ENCODE measurements at places on chromosomes 3 and 15.

DNA sequence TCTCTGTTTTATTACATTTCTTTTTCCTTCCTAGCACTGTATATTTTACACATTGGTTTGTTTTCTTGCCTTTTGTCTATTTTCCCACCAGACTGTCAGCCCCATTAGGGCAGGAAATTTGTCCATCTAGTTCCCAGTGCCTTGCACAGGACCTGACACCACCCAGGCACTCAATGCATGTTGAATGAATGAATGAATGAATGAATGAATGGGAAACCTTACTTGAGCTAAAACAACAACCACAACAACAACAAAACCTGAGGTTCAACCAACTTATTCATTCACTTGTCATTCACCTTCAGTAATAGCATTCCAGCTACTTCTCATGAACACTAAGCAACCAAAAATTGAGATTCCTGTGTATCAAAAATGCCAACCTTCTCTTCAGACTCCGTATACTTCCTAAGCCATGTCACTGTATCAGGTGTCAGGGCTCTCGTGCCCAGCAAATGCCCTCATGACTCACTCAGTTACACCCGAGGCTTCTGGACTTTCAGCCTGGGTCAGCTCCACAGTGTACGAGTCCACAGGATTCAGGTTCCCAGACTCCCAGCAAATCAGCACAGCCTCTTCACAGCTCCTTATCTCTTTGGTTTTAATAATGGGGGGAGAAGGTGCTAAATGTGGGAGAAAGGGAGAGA lies 37.3 kb downstream of the FSD2 start:
- DNase-seq = no peak

DNA sequence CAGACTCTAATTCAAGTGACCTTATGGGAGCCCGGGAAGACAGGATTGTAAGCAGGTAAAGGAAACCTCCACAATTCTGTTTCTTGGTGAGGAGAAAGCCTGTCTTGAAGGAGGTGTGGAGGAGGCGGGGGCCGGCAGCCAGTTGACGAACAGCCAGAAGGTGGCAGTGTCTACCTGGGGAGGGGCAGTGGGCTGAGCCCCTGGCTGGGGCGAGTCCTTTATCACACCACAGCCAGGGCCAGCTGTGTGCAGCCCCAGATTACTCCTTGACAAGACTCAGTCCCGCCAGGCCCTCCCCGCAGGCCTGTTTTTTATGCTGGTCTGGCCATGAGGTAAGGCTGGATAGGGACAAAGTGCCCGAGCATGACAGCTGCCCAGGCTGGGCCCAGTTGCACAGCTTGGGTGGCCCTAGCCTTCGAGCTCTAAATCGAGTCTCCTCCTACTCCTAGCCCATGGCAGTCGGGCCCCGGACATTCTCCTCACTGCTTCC lies 40.9 kb upstream of the IDH2 start:
- peak; percentile 7 for DNase-seq

- no peak for DNase-seq
These were observed 19.7 kb downstream of the FOXP1 start for GRCh38 chr3:71563827-71564226.

DNA sequence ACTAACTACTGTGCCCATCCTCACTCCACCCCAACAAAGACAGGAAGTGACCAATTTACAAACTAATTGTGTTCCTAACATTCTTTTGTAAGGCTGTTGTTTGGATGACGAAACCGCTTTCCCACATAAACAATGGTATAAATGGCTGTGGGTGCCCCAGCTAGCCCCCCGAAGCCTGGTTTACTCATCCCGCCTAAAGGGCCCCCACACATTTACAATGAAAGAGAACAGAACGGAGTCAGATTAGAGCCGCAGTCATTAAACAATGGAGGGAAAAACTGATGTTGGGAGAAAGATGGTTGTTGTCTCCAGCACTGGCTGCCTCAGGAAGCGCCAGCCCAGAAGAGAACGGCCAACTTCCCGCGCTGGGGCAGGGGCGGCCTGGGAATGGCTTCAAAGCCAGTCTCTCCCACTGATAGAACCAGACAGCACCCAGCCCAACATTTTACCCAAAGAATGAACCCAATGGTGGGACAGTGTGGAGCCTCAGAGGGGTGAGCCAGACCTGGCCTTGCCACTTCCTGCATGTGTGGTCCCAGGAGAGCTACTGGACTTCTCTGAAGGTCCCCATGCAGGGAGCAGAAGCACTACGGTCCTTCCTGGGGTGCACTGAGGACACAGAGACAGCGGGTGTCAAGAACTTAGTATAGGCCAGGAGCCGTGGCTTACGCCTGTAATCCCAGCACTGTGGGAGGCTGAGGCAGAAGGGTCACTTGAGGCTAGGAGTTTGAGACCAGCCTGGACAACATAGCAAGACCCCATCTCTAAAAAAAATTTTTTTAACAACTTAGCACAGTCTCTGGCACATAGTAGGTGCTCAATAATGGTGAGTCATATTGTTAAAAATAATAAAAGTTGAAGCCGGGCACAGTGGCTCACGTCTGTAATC lies 75.8 kb upstream of the GATA2 start:
- DNase-seq = no peak

DNA sequence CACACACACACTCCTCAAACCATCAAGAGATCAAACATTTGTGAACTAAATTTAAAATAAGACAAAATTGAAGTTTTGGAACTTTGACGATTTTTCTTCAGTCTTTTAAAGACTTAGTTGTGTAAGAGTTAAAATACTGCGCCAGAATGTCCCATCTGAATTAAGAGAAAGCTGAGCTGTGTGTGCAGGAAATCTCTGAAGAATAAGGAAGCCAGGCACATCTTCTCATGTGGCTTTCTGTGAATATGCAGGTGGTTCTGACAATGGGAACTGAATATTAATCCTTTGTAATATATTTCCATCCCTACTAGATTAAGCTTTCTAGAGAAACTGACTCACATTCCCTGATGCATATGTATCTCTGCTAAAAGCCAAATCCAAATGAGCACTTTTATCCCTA lies 60.1 kb upstream of the ICE2 start:
- DNase-seq = no peak

GRCh38 chr3:19348941-19349564 lies 200.7 kb downstream of the KCNH8 start:
- no peak for DNase-seq

DNA sequence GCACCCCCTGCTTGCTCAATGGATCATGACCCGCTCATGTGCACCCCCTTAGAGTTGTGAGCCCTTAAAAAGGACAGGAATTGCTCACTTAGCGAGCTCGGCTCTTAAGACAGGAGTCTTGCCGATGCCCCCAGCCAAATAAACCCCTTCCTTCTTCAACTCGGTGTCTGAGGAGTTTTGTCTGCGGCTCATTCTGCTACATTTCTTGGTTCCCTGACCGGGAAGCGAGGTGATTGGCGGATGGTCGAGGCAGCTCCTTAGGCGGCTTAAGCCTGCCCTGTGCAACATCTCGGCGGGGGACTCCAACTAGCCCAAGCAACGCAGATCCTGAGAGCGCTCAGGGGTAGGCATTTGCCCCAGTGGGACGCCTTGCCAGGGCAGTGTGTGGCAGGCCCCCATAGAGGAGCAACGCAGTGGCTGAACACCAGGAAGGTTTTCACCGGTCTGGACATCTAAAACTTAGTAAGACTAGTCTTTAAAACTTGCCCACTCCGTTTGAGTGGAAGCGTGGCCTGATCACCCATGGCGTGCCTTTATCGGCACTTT lies 9.5 kb downstream of the SLCO2A1 start:
- DNase-seq = no peak

Data from activated naive CD4-positive, alpha-beta T cell (primary cell).